HFFc6 (cell line): ENCODE measurements at places on chromosomes 16 and 17.
A peak's percentile ranks its signal among the peaks of the same experiment; 100 is the strongest.

DNA sequence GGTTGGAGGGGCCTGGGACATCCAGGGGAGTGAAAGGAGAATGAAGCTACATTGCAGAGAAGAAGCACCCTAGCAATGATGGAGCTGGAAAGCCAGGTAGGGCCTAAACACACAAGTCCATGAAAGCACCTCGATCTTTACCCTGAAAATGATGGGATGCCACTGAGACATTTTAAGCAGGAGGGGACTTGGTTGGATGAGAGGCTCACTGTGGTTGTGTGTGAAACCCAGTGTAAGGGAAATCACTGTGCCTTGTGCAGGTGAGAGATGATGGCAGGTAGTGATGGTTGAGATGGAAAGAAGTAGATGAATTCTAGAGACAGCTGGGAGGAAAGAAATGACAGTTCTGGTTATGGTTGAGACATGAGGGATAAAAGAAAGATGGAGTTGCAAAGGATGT, 132.9 kb upstream of the CACNG3 start:
- DNase-seq: no peak

GRCh38 chr16:46973207-46973995, at the start of gene DNAJA2:
Gene DNAJA2 (minus strand): TSS chr16:46973674. CDS start chr16:46973572, 102 bp downstream.
- DNase-seq: peak; percentile 78

GRCh38 chr16:73739049-73739769, 557.4 kb upstream of the PSMD7 start:
- DNase-seq: no peak

- DNase-seq: no peak
Measured at GRCh38 chr16:83021045-83021444, 394.3 kb downstream of the CDH13 start.

DNA sequence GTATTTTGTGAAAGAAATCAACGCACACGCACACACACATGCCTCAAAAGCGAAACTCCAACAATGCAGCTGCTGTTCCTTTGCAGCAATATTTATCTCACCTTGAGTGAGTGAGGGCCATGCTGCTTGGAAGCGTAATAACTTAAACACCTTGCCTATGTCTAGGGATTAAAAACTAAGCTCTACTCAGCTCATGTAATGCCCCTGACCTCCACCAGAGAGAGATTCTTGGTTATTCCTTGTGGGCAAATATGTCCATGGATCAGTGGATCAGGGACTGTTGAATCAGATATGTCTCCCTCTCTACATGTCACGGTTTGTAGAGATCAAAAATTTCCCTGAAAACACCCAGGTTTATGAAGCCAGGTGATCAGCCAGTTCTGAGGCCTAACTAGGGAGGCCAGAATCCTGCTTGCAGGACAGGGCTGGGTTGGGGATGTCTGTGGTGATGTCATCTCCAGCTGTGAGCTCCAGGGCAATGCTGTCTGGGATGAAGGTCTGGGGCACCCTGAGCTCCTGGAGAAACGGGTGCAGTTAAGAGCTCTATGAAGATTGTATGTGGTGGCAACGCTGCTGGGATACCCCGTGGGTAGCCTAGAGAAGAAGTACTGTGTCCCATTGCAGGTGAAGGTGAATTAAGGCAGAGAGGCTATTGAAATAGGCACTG, 149.4 kb downstream of the KCNJ12 start:
- DNase-seq: no peak
